ENCODE measurements at places on chromosomes 2 and 18. TPM values are rescaled to one million over a fixed set of nuclear protein-coding genes. Genes with fewer than 3 reads are reported as not detected.

DNA sequence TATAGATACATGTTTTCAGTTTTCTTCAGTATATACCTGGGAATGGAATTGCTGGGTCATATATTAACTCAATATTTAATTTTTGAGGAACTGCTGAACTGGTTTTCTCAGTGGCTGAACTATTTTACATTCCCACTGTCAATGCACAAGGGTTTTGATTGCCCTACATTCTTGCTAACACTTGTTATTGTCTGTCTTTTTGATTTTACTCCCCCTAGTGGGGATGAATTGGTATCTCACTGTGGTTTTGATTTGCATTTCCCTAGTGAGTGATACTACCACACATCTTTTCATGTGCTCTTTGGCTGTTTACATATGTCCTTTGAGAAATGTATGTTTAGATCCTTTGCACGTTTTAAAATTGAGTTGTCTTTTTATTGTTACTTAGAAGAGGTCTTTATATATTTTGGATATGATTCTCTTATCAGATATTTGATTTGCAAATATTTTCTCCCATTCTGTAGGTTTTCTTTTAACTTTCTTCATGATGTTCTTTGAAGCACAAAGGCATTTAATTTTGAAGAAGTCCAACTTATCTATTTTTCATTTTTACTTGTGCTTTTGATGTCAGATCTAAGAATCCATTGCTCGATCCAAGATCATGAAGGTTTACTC, 36.2 kb downstream of the ASB1 start:
- no peak overlapping the region for H3K27ac ChIP-seq
- H3K4me1 ChIP-seq = peaks cover 4% of the 10 kb centered on the region
- H3K27me3 ChIP-seq = no peaks in the 10 kb centered on the region
- no peak for DNase-seq
- no peaks in the 10 kb centered on the region for H3K36me3 ChIP-seq

GRCh38 chr18:58375051-58375450, 253.8 kb downstream of the ALPK2 start:
- DNase-seq = no peak
- H3K27me3 ChIP-seq = no peaks in the 10 kb centered on the region
- no peak overlapping the region for H3K27ac ChIP-seq
- H3K36me3 ChIP-seq = peaks cover 2% of the 10 kb centered on the region
- H3K4me3 ChIP-seq = no peak overlapping the region
- H3K4me1 ChIP-seq = no peaks in the 10 kb centered on the region

DNA sequence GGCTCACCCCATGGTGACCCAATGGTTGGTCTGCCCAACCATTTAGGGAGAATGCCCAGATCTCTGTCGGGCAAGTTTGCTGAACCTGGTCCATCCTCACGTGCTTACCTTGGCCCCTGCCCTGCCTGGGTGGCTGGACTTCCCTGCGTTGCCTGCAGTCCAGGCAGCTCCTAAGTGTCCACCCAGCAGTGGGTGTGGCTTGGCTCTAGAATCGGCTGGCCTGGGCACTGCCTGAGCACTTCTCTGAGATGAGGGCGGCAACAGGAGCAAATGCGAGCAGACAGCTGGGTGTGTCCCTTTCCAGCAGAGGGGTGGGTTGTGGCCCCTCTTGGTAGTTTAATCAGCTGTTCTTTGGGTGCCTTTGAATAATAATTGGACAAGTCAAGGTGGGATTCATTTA, 11.3 kb downstream of the PCARE start:
- H3K4me3 ChIP-seq = no peak overlapping the region
- DNase-seq = no peak
- no peaks in the 10 kb centered on the region for H3K27me3 ChIP-seq
- peaks cover 8% of the 10 kb centered on the region for H3K4me1 ChIP-seq
- H3K27ac ChIP-seq = no peak overlapping the region

DNA sequence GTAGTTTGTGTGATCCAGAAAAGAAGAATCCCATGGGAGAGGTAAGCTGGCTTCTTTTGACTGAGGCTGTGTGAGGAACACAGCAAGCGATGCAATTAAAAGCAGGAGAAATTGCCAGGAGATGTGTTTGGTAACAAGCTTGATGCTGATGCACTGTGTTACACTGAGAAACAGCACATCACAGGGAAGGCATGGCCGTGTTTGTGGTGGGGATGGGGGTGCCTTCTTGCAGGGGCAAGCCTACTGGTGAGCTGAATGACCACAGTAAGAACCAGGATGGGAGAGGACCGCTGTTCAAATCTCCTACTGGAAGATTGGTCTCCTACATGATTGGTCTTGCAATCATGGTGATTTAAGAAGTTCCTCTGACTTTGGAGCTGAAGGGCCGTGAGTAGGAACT, 477.7 kb upstream of the HS6ST1 start:
- no peak overlapping the region for H3K27ac ChIP-seq
- no peak for DNase-seq
- no peaks in the 10 kb centered on the region for H3K36me3 ChIP-seq
- no peaks in the 10 kb centered on the region for H3K4me1 ChIP-seq

- peak overlapping the region; percentile 32 for H3K4me3 ChIP-seq
- no peaks in the 10 kb centered on the region for H3K36me3 ChIP-seq
- no peak for DNase-seq
- H3K4me1 ChIP-seq = peaks cover 4% of the 10 kb centered on the region
Measured at GRCh38 chr18:10455726-10456453, 1.5 kb downstream of the APCDD1 start.

DNA sequence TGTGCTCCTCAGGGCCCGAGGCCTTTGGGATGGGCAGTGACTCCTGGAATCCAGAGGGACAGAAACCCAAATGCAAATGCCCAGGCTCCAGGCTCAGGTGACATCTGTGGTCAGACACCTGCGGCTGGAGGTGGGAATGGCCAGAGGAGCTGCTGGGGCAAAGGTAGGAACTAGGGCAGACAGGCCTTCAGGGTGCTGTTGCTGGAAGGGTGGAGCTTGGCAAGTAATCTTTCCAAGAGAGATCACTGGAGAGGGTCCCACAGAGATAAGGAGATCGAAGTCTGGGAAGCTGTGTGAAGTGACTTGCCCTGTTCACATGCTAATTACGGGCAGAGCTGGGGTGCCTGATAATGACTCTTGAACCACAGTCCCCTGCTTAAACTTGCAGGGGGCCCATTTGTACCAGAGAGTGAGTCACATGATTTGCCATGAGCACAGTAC, 82.4 kb downstream of the ACAA2 start:
- H3K36me3 ChIP-seq = no peaks in the 10 kb centered on the region
- H3K4me1 ChIP-seq = no peaks in the 10 kb centered on the region
- no peaks in the 10 kb centered on the region for H3K27me3 ChIP-seq
- H3K4me3 ChIP-seq = no peak overlapping the region

DNA sequence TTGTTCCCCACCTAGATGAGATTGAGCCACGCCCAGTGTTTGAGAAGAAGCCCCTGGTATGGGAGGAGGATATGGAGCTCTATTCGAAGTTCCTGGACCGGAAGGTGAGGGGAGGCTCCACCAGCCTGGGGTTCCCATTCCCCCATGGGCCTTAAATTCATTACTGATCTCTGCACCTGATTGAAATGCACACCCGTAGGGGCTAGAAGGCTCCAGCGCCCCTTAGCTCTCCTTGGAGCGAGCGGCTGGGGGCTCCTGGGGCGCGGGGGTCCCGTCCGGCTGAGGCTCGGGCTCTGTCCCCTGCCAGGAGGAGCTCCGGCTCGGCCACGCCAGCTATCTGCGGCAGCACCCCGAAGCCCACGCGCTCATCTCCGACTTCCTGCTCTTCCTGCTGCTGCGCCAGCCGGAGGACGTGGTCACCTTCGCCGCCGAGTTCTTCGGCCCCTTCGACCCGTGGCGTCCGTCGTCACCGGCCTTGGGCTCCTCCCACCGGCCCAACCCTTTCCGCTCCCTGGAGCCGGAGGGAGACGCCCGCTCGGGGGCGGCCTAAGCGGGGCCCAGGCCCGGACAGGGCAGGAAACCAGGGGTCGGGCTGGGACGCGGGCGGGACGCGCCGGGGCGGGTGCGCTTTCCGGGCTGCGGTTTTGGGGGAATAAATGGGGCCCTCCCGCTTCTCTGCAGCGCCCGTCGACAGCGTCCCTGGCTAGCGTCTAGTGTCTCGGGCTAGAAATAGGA, 10.9 kb downstream of the CATIP start:
- DNase-seq = peak; percentile 80
- peak overlapping the region; percentile 69 for H3K27ac ChIP-seq
- no peaks in the 10 kb centered on the region for H3K36me3 ChIP-seq
- peak overlapping the region; percentile 76 for H3K4me3 ChIP-seq
- H3K27me3 ChIP-seq = no peaks in the 10 kb centered on the region

- no peaks in the 10 kb centered on the region for H3K4me1 ChIP-seq
- H3K27me3 ChIP-seq = no peaks in the 10 kb centered on the region
- H3K27ac ChIP-seq = no peak overlapping the region
- DNase-seq = no peak
- H3K4me3 ChIP-seq = no peak overlapping the region
Measured at GRCh38 chr18:7004009-7004408, 113.6 kb downstream of the LAMA1 start.

DNA sequence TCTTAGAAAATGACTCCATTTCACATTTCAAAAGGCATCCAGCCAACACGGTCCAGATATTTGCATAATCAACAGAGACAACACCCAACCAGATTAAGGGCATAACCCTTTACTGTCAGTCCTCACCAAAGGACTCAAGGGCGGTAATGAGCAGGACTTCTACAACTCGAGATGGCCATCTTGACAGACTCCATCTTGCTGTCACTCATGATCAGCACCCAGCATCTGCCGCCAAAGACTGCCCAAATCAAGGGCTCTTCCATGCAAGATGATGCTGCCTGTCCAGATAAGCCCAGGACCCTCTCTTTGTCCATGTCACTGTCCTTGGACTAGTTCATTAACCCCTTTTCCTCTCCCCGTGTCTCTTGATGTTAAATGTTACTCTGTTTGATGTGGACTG, 77.9 kb downstream of the UXS1 start:
- no peak overlapping the region for H3K4me3 ChIP-seq
- peaks cover 14% of the 10 kb centered on the region for H3K4me1 ChIP-seq
- H3K36me3 ChIP-seq = peaks cover 6% of the 10 kb centered on the region
- no peaks in the 10 kb centered on the region for H3K27me3 ChIP-seq

DNA sequence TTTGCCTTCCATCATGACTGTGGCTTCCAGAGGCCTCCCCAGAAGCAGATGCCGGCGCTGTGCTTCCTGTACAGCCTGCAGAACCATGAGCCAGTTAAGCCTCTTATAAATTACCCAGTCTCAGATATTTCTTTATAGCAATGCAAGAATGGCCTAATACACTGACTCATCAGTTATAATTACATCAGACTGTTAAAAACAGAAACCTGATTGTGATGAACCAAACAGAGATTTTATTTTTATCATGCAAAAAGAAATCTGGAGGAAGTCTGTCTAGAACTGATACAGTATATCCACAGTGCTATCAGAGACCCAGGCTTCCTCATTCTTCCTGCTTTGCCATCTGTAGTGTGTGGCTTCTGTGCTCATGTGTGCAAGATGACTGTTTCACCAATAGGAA, 93.4 kb upstream of the MEX3C start:
- no peak for DNase-seq
- no peaks in the 10 kb centered on the region for H3K4me1 ChIP-seq
- H3K4me3 ChIP-seq = no peak overlapping the region
- H3K27me3 ChIP-seq = peaks cover 5% of the 10 kb centered on the region

- no peak overlapping the region for H3K27ac ChIP-seq
- peaks cover 43% of the 10 kb centered on the region for H3K27me3 ChIP-seq
Measured at GRCh38 chr2:27264753-27265535, 2.1 kb upstream of the SLC30A3 start.

DNA sequence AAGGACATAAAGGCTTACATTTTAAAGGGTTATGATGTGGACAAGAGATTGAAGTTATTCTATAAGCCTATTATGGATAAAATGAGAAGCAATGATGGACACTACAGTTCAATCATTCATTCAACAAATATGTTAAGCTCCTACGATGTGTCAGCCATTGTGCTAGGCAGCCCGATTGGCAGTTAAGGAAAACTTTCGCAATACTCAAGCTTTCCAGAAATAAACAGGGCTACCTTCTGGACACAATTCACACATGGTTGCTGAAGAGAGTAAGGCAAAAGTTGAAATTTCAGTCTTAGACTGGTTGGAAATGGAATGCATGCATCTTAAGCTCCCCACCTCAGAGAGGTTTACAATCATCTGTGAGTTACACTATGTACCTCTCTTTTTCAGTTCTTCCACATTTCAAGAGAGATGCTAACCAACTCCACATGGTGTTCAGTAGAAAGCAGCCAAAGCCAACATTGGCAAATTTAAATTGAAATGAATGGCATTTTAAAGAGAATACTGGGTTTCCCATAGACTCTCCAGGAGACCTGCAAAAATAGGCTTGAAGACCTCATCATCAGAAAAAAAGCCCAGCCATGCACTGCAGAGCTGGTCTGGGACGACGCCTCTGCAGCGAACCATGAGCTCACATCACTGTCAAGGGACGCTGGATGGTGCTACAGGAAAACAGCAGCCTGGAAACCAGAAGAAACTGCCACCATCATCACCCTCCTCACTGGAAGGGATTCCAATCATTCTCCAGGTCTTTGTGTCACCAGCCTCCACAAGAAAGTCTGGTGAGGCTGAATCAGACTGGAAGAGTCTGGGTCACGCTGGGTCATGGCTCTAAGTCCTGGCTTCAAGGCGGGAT, 276.3 kb downstream of the AFF3 start:
- H3K4me3 ChIP-seq = no peak overlapping the region
- no peak for DNase-seq
- no peak overlapping the region for H3K27ac ChIP-seq
- peaks cover 9% of the 10 kb centered on the region for H3K4me1 ChIP-seq

- DNase-seq = no peak
- no peaks in the 10 kb centered on the region for H3K4me1 ChIP-seq
- no peaks in the 10 kb centered on the region for H3K27me3 ChIP-seq
- no peaks in the 10 kb centered on the region for H3K36me3 ChIP-seq
Measured at GRCh38 chr2:220101980-220102379, 474.6 kb downstream of the SLC4A3 start.

- H3K27me3 ChIP-seq = peaks cover 31% of the 10 kb centered on the region
- no peaks in the 10 kb centered on the region for H3K36me3 ChIP-seq
- no peak overlapping the region for H3K4me3 ChIP-seq
- no peak for DNase-seq
- no peak overlapping the region for H3K27ac ChIP-seq
- H3K4me1 ChIP-seq = no peaks in the 10 kb centered on the region
Measured at GRCh38 chr2:63073994-63074393, 23.4 kb downstream of the OTX1 start.

DNA sequence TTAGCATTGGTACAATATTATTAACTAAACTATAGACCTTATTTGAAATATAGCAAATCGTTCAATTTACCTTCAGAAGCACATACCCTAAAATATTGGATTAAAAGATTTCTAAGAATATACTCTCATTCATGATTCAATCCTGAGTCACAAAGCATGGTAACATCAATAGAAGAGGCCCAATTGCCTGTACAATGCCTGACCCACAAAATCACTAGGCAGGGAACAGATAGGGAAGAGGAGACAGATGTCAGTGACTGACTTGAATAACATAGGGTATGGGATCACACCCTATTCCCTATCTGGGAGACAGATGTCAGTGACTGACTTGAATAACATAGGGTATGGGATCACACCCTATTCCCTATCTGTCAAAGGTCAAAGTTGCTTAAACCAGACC, 611.6 kb upstream of the VRK2 start:
- no peaks in the 10 kb centered on the region for H3K4me1 ChIP-seq
- no peak for DNase-seq
- no peak overlapping the region for H3K4me3 ChIP-seq

- no peak overlapping the region for H3K27ac ChIP-seq
- no peaks in the 10 kb centered on the region for H3K36me3 ChIP-seq
- H3K27me3 ChIP-seq = peaks cover 3% of the 10 kb centered on the region
- H3K4me3 ChIP-seq = no peak overlapping the region
- DNase-seq = no peak
- no peaks in the 10 kb centered on the region for H3K4me1 ChIP-seq
Measured at GRCh38 chr2:220670511-220670910, 901.6 kb downstream of the EPHA4 start.

ADAM23 gene
- total RNA-seq = not detected

CHMP1B gene
- 23.0 TPM for total RNA-seq

NEURL3 gene
- total RNA-seq = 0.16 TPM

RTP5 gene
- not detected for total RNA-seq

THOC1 gene
- 56.4 TPM for total RNA-seq

RBBP8 gene
- total RNA-seq = 85.3 TPM

CYRIA gene
- 0.14 TPM for total RNA-seq

Data from activated naive CD8-positive, alpha-beta T cell treated with anti-CD3 and anti-CD28 coated beads for 36 hours (primary cell).